Epithelial cell of prostate (primary cell): ENCODE measurements at places on chromosomes 7 and 10.
A peak's percentile ranks its signal among the peaks of the same experiment; 100 is the strongest.

- no peak for DNase-seq
These were observed 236.7 kb upstream of the KLF14 start for GRCh38 chr7:130970696-130971095.

- DNase-seq, result no peak
These were observed 276.2 kb downstream of the USP6NL start for GRCh38 chr10:11335167-11335652.

GRCh38 chr7:116525298-116525912 lies 569 bp downstream of the CAV1 start:
- DNase-seq, result no peak

DNA sequence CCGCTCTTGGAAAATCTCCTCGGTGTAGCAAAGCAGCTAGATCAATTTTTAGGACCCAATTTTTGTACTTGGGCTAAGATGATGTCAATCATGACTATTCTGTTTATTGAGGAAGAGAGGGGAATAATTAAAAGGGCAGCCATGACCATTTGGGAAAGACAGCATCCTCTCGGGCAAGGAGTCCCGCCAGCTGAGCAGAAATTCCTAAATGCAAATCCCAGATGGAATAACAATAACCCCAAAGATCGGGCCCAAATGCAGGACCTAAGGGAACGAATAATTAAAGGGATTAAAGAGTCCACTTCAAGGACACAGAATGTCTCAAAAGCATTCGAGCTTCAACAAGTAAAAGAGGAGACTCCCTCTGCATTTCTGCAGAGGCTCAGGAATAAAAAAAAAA lies 18.7 kb downstream of the COL17A1 start:
- no peak for DNase-seq

GRCh38 chr10:78212786-78213175 lies 179.1 kb downstream of the RPS24 start:
- DNase-seq, result no peak

- DNase-seq, result peak; percentile 63
These were observed 90.3 kb downstream of the CPEB3 start for GRCh38 chr10:92200564-92200963.
